ENCODE measurements at places on chromosomes 1 and 21.

DNA sequence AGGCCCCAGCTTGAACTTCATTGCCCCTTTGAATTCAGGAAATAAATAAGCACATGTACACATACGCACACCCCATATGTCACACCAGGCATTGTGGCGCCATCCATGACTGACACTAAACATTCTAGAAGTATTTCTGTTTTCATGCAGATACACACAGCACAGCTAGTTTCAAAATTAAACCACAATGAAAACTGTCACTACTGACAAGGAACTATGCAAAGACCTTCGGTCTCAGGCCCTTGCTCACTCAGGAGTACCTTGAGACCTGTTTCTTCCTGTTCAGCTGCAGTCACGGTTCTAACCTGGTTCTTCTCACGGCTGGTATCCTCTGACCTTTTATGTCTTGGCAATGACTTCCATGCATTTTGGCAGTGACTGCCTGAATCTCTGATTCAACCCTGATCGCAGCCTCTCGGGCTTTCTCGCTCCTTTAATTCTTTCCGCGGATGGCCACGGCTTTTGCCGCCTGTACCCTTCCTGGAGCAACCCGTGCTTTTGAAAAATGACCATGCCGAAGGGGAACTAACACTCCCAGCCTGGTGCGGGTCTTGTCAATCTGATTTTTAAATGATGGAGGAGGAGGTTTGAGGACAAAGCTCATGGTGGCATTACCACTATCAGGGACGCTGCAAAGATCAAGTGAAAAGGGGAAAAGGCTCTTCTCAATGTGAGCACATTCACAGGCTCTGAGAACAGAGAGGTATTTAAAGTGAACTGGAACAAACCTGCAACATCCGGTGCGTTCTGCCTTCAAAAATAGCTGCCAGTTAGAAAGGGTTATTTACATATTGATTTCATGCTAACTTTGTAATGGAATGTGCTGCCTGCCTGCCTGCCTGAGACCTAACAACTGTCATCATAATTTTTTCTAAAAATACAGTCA lies 384.6 kb downstream of the RRAGC start:
- no peak for DNase-seq

DNA sequence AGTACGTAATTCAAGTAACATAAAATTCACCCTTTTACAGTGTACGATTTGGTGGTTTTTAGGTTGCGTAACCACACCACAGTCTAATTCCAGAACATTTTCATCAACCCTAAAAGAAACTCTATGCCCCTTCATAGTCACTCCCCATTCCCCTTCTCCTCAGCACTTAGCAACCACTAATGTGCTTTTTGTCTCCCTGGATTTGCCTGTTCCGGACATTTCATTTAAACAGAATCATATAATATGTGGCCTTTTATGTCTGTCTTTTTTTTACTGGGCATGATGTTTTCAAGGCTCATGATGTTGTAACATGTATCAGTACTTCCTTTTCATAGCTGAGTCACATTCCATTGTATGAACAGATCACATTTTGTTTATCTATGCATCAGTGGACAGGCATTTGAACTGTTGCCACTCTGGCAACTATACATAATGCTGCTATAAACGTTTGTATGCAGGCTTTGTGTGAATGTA lies 20.8 kb downstream of the OBSCN start:
- no peak for DNase-seq

GRCh38 chr1:211511947-211512346 lies 20.0 kb upstream of the RD3 start:
- no peak for DNase-seq

- no peak for DNase-seq
Observed at GRCh38 chr1:231075020-231075419, 35.0 kb upstream of the FAM89A start.

DNA sequence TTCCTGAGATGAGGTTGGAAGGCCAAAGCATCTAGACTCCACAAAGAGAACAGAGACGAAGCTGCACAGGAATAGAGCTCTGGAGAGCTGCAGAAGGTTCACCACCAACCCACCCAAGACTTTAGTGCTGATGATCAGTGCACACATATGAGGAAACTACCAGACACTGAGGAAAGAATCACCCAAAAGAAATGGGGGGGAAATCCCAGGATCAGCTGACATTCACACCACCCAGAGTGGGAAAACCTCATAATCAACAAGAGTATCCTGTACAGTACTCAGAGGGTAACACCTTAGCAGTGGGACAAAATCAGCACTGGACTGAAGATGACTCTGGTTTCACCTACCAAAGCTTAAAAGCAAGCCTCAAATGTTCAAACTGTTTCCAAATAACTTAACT lies 36.4 kb downstream of the DENND1B start:
- no peak for DNase-seq

DNA sequence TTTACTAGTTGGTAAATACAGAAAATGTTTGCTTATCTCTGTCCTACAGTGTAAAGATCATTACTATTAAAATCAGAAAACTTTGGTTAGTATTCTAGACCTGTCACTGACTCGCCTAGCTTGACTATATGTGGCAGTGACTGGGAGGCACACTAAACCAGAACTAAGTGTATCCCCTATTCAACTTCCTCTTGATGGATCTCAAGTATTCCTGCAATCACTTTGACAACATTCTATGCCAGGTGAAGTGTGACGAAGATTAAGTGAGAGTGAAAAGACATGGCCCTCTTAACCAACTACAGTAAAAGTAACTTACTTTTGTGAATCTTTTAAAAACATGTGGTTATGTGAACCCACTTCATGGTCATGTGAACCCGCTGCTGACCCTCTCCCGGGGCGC lies 223.0 kb upstream of the ADAMTS5 start:
- no peak for DNase-seq

DNA sequence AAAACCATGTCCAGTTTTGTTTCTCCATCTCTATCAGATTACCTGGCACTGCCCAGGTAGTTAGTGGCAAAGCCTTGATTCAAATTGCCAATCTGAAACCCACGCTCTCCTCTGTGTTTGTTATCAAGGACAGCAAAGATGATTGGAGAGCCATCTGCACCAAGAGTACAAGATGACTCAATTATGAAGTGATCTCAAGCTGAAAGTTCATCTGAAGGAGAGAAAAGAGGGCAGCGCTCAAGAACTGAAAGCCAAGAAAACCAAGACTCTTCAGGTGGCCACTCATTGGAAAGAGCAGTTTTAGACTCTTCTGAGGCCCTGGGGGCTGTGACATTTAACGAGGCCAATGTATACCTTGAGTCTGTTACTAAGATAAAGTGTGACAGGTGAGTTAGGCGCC lies 13.8 kb downstream of the RXRG start:
- DNase-seq, result no peak

DNA sequence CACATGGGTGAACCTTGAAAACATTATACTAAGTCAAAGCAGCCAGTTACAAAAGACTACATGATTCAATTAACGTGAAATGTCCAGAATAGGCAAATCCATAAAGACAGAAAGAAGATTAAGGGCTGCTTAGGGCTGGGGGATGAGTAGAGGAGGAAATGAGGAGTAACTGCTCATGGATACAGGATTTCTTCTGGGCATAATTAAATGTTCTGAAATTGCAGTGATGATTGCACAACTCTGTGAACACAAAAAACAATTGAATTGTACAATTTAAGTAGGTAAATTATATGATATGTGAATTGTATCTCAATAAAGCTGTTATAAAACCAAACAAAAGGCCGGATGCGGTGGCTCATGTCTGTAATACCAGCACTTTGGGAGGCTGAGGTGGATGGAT lies 52.2 kb downstream of the RERE start:
- DNase-seq, result no peak

GRCh38 chr1:85975912-85976371 lies 180.6 kb downstream of the COL24A1 start:
- DNase-seq, result no peak

- no peak for DNase-seq
Observed at GRCh38 chr1:57599236-57599994, 175.6 kb upstream of the DAB1 start.

GRCh38 chr1:228900886-228901392 lies 165.7 kb downstream of the RHOU start:
- DNase-seq, result no peak

GRCh38 chr1:21311016-21311415 lies 20.8 kb upstream of the ECE1 start:
- no peak for DNase-seq

- DNase-seq, result no peak
Observed at GRCh38 chr1:109787211-109787844, 23.6 kb upstream of the EPS8L3 start.

- DNase-seq, result no peak
Observed at GRCh38 chr1:89286549-89287180, 14.0 kb upstream of the GBP5 start.

DNA sequence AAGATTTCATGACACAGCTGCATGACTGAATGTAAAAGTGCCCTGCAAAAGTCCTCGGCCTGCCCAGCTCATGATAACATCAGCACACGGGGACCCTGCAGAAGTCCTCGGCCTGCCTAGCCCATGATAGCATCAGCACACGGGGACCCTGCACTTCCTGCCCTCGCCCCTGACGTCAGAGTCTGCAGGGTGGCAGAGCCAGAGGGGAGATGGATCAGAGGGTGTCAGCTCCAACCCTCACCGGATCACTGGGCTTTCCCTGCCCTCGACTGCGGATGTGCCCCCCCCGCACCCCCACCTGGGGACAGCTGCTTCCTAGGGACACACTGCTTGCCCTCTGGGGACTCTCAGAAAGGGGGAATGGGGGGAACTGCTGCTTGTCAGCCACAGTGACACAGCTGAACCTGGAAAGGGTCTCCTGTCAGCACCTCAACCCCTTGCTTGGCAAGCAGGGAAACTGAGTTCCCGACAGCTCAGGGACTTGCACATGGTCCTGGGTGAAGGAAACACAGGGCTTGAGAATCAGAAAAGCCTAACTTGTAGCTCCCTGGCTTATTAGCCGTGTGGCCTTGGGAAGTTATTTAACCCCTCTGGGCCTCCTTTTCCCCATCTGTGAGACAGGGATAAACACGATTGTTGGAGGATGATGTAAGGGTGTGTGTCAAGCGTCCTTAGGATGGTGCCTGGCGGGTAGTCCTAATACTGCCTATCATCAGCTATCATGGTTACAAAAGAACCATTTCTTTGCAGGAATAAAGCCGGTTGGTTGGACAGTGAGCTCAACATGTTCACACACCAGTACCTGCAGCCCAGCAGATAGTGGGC lies 8.3 kb upstream of the MIIP start:
- DNase-seq, result no peak

DNA sequence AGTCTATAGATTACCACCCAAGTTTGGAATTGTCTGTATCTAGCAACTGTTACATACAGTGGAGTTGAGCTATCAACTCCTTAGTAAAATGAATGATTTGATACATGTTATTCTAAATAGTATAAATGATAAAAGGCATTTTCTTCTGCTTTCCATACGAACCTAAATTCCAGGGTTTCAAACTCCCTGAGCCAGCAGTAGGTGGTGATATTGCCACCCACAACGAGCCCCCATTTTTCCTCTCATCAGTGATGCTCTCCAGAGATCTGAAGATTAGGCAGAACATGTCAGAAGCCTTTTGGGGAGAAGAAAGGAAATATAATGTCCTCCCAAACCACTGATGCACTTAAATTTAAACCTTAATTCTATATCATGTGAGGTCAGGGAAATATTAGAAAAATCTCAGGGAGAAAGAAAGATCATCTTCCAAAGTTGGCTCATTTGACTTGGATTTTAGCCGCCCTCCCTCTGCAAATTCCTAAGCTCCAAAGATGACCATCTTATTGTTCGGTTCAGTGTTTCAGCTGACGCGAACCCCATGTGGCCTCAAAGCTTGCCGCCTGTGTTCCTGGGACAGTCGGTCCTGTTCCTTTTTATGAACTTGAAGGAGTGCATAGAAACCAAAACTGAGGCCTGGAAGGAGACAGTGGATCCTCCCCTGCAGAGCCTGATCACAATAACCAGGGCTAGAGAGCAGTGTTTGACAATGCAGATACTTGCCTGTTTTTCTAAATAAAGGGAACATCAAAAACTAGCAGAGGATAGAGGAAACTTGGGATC lies 2.3 kb downstream of the EVA1C start:
- DNase-seq, result no peak

- DNase-seq, result peak; percentile 73
Observed at GRCh38 chr1:227762231-227762911, 27.1 kb downstream of the SNAP47 start.

- DNase-seq, result peak; percentile 70
Observed at GRCh38 chr1:25608488-25609178, 8.0 kb upstream of the MAN1C1 start.

GRCh38 chr1:42768172-42768571 lies 1.1 kb downstream of the C1orf50 start:
- no peak for DNase-seq

DNA sequence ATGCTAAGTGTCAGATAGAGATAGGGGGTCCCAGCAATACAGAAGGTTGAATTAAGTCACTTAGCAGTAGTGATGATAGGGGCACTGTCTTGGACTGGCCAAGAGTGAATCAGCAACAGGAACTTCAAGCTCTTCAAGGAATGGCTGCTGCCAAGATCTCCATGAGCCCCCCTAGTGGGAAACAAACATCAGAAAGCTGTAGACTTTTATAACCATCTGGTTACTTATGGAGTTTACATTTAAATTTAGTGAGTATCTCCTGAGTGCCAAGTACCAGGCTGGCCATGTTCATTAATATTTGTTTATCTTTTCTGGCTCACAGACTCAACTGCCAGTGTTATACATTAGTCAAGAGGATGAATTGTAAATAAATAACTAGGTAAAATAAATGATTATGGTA lies 327.3 kb downstream of the TTLL7 start:
- DNase-seq, result no peak

GRCh38 chr1:6984536-6984935 lies 199.3 kb downstream of the CAMTA1 start:
- no peak for DNase-seq

DNA sequence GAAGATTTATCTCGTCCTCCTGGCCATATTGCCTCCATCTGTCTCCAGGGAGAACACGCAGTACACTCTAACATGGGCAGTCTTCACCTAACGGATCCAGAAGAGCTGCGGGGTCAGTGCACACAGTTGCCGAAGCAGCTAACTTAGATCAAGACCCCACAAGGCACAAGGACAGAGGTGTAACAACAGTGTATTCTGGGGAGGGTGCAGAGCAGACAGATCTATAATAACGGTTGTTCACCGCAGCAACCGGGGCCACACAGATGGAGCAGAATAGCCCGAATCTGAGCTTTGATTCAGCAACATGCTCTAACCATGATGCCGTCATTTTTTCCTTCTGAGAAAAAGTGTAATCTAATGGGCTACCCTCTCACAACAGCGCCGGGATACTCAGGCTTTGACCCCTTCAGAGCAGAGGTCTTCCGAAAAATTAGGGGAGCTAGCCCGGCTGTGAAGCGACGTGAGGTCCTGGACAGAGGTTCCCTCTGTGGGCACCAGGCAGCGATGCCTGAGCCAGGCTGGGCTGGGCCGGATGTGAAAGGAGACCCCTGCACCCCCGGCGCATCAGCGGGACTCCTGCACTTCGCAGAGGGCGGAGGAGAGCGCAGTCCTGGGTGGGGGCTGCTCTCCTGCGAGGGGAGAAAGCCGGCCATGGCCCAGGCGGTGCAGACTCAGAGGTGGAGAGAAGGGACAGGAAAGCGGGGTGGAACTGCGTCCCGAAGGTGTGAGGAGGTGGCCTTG lies 57.5 kb downstream of the BCL9 start:
- no peak for DNase-seq

Data from stimulated activated CD4-positive, alpha-beta T cell treated with anti-CD3 and anti-CD28 coated beads, Interleukin-15, amount 100 ng/mL, for 1 hour (primary cell).